ENCODE measurements at places on chromosomes 6 and 20.

DNA sequence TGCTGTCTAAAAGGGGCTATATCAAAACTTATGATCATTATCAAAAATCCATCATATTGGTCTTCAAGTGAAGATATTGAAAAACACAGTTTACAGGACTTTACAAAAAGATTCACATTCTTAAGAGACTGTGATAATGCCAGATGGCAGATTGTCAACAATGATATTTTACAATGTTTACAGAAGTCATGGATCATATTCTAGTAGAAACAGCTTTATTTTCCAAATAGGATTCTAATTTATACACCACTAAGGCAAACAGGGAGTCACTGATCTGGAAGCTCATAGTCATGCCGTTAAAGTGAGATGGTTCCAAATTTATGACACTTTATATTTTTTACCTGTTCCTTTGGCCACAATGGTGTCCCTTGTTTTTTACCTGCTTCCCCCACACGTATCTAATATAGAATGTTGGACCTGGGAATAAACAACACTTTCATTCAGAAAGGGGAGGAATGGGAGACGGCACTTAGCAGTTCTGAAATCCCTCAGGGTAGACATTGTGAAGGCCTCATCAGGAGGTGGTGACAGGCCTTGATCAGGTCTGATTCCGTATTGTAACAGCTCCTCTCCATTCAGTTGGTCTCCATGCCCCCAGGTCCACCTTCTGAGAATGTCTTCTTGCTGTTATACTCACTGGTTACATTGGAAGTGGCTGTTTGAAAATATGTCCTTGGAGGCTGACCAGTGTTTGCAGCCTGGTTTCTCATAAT lies 228.6 kb downstream of the ADGB start:
- DNase-seq, result no peak

- no peak for DNase-seq
Measured at GRCh38 chr6:53154071-53154470, 5.4 kb upstream of the GCM1 start.

GRCh38 chr20:24406750-24407149 lies 62.7 kb upstream of the SYNDIG1 start:
- no peak for DNase-seq

GRCh38 chr20:58069207-58069606 lies 159.2 kb downstream of the ANKRD60 start:
- no peak for DNase-seq

- no peak for DNase-seq
Measured at GRCh38 chr6:40727271-40727670, 140.1 kb upstream of the LRFN2 start.

DNA sequence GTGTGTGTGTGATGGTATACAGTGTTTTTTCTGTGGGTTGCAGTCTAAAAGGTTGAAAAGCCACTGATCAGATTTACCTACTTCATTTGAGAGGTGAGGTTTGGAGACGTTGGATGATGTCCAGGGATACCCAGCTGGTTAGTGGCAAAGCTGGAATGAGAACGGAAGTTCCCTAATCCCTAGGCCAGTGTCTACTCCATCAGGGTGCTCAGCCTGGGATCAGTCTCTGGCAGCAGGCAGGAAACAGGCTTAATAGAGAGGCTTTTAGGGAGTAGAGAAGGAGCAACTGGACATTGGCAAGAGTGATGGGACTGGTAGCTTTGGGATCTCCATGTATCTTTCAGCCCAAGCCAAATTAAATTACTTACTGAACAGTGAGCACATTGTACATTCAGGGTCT lies 80.7 kb downstream of the C6orf52 start:
- DNase-seq, result no peak

DNA sequence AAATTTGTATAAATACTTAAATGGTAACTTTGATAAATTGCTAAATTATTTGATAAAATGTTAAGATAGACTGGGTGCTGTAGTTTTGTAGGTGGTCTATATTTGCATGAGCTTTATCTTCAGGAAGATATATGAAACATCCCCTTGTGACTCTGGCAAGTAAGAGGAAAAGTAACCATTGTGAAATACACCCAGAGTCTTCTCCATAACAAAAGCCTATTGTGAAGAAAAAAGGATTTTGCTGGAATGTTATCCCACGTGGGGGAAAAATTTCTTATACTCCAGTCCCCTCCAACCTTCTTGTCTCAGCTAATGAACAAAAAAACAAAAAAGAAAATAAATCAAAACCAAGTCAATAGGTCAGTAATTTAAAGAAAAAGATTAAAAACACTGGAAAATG lies 600.7 kb downstream of the HDGFL1 start:
- no peak for DNase-seq

- no peak for DNase-seq
Measured at GRCh38 chr6:105882121-105882803, 203.9 kb upstream of the PRDM1 start.

DNA sequence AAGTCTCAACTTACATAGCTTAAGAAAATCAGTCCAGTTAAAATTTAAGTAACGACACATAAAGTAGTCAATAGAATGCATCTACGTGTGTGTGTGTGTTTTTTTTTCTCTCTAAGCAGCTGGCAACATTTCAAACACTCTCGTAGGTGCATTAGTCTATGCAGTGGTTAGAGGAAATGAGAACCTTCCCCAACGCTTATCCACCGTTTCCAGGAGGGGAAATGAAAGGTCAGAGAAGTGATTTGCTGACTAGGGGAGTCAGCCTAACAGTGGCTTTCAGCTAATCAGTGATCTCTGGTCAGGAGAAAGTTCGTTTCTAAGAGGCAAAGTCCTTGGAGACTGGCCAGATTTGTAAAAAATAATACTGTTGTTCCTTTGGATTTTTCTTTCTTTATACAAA lies 806.6 kb downstream of the C6orf118 start:
- no peak for DNase-seq

GRCh38 chr20:51930775-51931174 lies 128.5 kb upstream of the SALL4 start:
- no peak for DNase-seq

DNA sequence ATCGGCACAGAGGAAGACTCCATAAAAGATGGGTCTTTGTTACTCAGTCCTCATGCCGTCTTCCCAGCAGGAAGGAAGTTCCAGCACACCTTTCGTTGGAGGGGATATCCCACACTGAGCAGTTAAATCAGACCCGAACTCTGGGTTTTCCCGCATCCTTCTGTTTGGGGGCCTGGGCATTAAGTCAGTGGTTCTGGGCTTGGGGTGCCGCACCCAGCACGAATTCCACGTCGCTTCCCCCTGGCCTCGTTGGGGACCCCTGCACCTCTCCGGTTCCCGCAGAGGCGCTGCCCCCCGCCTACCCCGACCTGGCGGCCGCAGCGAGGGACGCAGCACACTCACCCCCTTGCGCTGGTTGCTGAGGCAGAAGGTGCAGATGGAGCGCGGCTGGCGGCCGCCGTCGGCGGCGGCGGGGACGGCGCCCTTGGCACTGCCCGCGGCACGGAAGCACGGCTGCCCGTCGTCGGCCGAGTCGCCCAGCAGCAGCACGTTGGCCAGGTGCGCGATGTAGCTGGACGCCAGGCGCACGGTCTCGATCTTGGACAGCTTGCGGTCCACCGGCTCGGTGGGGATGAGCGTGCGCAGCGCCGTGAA lies 641 bp downstream of the TCF15 start:
- DNase-seq, result no peak

- DNase-seq, result no peak
Measured at GRCh38 chr6:31592396-31592771, 422 bp downstream of the NCR3 start.

DNA sequence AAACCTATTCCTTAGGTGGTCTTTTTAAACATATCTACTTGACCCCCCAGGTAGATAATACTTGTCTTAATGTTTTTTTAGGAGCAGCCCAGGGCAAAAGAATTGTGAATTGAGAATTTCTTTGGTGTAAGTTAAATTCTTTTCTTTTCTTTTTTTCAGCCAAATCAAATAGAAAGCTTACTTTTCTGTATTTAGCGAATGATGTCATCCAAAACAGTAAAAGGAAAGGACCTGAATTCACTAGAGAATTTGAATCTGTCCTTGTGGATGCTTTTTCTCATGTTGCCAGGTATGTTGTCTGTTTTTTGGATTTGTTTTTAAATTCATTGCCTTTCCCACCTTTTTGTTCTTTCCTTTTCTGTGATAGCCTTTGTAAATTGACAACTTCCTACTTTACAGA lies 6.7 kb downstream of the RPRD1B start:
- DNase-seq, result no peak

DNA sequence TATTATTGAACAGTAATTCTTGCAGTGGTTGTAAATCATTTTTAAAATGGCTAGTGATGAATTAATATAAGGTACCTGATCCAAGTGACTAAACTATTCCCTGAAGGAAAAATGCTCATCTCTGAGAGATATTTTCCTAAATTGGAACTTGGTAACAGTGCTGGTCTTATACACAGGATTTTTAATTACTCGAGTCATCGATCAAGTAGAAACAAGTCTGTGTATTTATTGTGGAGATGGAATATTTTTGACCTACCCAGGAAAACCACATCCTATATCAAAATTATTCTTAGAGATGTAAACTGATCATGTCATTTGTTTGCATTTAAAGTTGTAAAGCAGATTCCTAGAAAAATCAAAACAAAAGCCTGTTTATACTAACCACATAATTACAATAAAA lies 166.9 kb downstream of the MOXD1 start:
- DNase-seq, result no peak

DNA sequence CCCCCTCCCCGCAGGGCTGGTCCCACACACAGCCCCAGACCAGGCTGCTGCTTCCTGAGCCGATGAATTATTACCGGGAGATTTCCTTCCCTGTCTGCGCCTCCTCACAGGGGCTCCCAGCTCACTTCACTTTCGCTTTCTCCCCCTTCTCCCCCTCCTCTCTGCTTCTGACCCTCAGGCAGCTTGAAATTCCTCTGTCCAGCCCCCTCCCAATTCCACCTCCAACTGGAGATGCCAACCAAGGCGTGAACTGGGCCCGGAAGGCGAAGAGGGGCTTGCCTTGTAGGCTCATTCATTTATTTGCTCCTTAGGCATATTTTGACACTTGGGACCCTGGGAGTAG lies 1.7 kb upstream of the TCF15 start:
- no peak for DNase-seq

- no peak for DNase-seq
Measured at GRCh38 chr6:112562301-112563231, 215.4 kb downstream of the RFPL4B start.

DNA sequence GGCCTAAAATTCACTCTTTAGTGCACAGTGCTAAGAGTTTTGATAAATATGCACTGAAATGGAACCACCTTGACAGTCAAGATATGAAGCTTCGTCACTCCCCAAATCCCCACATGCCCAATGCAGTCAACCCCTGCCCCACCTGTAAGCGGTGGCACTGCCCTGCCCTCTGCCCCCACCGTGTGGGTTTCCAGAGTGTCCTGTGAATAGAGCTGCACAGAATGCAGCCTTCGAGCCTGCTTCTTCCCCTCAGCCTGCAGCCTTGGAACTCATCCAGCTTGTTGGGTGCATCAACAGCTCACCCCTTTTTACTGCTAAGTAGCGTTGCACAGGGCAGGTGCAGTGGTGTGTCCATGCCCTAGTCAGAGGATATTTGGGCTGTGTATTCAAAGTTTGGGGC lies 216.3 kb downstream of the SYNDIG1 start:
- no peak for DNase-seq

- DNase-seq, result no peak
Measured at GRCh38 chr6:40877362-40877761, 161.7 kb downstream of the UNC5CL start.

GRCh38 chr6:116208056-116208785 lies 45.7 kb downstream of the TSPYL4 start:
- DNase-seq, result no peak

DNA sequence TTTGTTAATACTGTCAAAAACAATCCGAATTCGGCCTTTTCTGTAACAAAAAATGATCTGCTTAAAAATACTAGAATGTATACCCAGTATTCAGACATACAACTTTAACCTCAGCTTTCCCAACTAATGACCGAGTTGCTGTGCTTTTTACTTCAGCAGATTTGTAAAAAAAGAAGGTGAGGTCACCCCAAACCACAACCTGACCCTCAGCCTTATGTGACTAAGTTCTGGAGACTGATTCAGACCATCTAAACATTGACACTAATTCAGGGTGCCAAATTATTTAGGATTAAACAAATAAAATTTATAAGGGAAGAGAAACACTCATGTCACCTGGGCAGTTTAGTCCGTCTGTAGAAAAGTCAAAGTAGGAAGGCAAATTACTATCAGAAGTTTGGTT lies 7.7 kb downstream of the CCN6 start:
- DNase-seq, result no peak

All from neural crest cell (in vitro differentiated cells).